A172 (cell line): ENCODE measurements at places on chromosomes 16 and 17.
A peak's percentile ranks its signal among the peaks of the same experiment; 100 is the strongest.

DNA sequence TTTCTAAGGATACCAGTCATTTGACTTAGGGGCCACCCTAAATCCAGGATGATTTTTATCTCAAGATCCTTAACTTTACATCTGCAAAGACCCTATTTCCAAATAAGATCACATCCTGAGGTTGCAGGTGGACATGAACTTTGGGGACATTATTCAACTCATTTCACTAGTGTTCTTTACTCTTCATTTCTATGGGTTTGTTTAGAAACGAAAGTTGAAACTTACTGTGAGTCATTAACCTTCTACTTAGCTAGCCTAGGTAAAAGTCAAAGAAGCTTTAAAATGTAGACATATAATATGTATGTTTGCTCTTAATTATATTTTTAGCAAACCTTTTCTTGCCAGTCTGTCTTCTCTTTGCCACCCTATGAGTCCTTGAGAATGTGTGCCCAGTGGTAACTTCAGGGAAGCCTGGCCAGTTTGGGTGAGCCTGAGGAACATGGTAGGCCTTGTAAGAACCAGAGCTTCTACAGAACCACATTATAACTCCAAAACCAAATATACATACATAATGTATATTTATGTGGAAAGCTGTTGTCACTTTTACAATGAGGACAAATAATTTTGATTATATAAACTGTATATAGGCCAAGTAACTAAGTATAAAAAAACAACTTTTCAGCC lies 38.4 kb downstream of the BPTF start:
- DNase-seq, result no peak

GRCh38 chr16:30122604-30123160 lies 338 bp downstream of the MAPK3 start:
- no peak for DNase-seq

- DNase-seq, result peak; percentile 82
Measured at GRCh38 chr16:82633964-82634600, 7.3 kb downstream of the CDH13 start.

- DNase-seq, result no peak
Measured at GRCh38 chr16:29310852-29311314, 95.6 kb downstream of the NPIPB11 start.

DNA sequence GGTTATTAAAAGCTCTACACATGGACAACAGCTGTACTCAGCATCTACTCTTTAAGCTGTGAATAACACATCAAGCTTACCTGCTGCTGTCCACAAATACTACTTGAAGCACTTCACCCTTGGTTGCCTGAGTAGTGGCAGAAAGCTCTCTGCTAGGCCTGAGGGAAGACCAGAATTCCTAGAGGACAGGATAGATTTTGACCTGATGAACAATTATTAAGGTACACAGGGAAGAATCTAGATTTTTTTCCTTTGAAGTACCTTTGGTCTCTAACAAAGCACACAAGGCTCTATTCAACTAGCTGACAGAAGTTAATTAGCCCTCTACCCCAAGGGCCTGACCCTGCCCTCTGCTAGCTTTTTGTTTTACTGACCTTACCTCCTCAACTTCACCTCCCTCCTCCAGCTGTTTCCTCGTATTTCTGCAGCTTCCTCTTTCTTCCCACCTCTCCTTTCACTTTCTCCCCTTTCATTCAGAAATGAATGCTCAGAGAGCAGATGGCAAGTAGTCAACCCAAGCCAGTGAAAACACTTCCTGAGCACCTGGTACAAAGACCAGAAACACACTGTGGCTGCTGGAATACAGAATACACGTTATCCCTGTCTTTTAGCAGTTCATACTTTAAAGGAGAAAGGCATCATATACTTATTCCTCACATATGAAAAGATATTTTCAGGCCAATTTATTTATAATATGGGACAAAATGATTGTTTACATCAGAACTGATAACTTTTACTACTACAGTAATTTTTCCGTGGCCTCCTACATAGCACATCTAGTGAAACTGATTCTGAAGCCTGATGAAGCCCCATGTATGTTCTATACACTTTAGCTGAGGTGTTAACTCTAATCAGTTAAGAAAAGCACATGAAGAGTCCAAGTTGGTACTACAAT lies 5.7 kb upstream of the VEZF1 start:
- DNase-seq, result no peak

- DNase-seq, result no peak
Measured at GRCh38 chr16:4520913-4521312, 17.7 kb downstream of the CDIP1 start.

DNA sequence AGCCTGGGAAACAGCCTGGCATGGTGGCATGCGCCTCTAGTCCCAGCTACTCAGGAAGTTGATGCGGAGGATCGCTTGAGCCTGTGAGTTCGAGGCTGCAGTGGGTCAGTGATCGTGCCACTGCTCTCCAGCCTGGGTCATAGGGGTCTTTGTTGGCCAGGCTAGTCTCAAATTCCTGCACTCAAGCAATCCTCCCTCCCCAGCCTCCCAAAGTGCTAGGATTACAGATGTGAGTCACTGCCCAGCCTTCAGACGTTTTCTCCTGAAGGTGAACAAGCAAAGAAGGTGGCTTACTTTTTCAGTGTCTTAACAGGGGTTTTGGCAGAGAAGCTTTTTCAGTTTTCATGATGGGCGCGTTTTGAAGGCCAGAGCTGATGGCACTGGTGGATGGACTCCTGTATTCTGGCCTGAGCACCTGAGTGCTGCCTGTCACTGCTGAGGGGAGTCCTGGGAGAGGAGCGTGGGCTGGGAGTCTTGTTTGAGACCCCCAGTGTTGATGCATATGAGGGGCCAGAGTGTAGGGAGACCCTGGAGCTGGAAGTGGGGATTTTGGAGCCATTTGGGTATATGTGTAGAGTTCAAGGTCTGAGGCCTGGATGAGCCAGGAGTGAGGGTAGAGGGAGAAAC lies 41.4 kb downstream of the FOXK2 start:
- no peak for DNase-seq

DNA sequence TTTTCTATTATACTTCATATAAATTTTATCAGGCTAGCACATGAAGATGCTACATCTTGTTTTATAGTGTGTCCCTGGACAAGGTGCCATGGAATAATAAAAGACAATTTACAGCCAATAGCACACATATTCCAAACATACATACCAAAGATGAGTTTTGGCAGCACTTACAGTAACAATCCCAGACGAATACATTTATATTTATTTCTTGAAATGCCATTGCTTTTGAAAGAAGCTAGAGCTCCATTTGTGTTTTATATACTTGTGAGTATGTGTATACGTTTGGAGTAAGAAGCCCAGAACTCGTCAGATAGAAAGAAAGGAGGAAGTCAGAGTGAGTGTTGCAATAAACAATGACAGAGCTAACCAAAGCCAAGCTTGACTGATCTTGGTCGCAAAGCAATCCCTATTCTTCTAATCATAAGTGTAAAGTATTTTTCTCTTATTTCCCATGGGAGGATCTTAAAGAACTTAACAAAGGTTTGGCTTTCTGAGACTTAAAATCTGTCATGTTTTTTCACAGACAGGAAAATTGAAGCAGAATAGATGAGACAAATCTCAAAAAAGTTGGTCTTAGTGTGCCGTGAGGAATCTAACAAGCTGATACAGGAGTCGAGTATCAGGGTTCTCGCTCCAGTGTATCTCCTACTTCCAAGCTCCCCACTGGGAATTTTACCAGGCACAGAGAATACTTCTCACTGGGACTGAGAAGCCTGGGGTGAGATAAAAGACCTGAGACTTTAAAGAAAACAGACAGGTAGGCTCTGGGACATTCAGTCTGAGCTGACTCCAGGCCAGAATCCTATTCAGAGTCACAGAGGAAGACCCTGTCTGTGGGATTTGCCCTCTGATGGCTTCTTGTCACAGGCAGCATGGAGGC lies 175.4 kb downstream of the AATF start:
- DNase-seq, result no peak

- DNase-seq, result no peak
Measured at GRCh38 chr17:39949028-39949427, 13.8 kb upstream of the GSDMA start.

DNA sequence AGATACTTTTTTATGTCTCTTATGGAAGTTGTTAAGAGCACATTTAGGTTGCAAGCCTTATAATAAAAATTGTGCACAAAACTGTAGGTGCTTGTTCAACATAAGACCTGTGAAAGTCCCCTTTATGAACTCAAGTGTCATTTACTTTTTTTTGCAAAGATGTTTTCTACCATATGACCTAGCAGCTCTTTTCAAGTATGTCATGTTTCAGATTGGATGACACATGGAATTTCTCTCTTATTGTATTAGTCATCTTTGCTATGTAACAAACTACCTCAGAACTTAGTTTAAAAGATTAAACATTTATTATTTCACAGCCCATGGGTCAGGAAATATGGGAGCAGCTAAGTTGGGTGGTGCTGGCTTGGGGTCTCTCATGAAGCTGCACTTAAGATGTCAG lies 57.9 kb downstream of the PHKB start:
- no peak for DNase-seq

- DNase-seq, result no peak
Measured at GRCh38 chr16:1914988-1915387, 3.2 kb downstream of the HS3ST6 start.
